CD4-positive, alpha-beta T cell (primary cell): ENCODE measurements at places on chromosomes 5 and 9.

- DNase-seq, result no peak
- no peaks in the 10 kb centered on the region for H3K27me3 ChIP-seq
- no peak overlapping the region for H3K27ac ChIP-seq
- no peaks in the 10 kb centered on the region for H3K36me3 ChIP-seq
Measured at GRCh38 chr5:40029711-40030495, 605.1 kb upstream of the DAB2 start.

DNA sequence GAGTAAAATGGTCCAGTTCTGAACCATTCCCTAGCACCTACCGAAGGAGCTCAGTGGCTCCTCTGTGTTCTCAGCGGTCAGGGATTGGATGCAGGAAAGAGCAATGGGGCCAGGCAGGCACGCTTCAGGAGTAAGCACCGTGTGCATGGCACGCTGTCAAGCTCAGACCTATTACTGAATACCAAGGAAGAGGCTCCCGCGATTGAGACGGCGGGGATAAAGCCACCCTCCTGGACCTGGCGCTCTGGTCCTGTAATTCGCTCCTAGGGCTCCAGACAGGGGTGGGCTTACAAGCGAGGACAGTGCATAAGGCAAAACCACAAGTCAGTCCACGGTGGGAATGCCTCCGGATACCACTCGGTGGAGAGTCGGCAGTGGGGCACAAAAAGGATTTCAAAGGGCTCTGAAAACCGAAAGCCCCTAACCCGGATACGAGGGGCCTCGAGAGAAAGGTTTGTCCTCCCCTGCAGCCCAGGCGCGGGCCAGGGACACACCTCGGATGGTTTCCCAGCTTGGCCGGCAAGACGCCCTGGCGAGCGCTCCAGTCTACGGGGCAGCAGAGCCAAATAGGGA, 988 bp downstream of the OXCT1 start:
- H3K36me3 ChIP-seq, result no peaks in the 10 kb centered on the region
- H3K4me1 ChIP-seq, result peaks cover 30% of the 10 kb centered on the region
- DNase-seq, result no peak
- H3K27me3 ChIP-seq, result no peaks in the 10 kb centered on the region
- H3K27ac ChIP-seq, result peak overlapping the region; percentile 88
- H3K4me3 ChIP-seq, result peak overlapping the region; percentile 81

- H3K4me1 ChIP-seq, result no peaks in the 10 kb centered on the region
- no peak for DNase-seq
- no peak overlapping the region for H3K4me3 ChIP-seq
- H3K36me3 ChIP-seq, result no peaks in the 10 kb centered on the region
Measured at GRCh38 chr9:36950389-36950788, 83.7 kb downstream of the PAX5 start.

GRCh38 chr5:33477816-33478215, 37.1 kb downstream of the TARS1 start:
- no peaks in the 10 kb centered on the region for H3K27me3 ChIP-seq
- no peak for DNase-seq
- no peaks in the 10 kb centered on the region for H3K4me1 ChIP-seq
- no peak overlapping the region for H3K4me3 ChIP-seq
- H3K27ac ChIP-seq, result no peak overlapping the region

DNA sequence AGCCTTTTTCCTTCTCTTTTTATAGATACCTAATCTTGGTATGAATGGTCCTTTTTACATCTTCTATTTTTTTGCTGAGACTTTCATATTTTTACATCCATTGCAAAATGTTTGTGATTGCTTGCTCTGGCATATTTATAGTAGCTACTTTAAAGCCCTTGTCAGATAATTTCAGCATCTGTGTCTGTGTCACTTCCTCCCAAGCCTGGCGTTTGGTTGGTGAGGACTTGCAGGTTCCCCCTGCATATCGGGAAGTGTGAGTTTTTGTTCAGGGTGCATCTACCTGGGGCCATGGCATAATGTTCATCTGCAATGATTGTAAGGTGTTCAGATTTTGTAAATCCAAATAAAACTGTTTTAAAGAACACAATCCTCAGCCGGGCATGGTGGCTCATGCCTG, 8.9 kb downstream of the FBXW5 start:
- no peak overlapping the region for H3K27ac ChIP-seq
- H3K4me3 ChIP-seq, result no peak overlapping the region
- peaks cover 9% of the 10 kb centered on the region for H3K36me3 ChIP-seq
- DNase-seq, result no peak
- no peaks in the 10 kb centered on the region for H3K27me3 ChIP-seq
